ENCODE measurements at places on chromosomes 6 and 20.

GRCh38 chr6:106913676-106914280 lies 60.8 kb downstream of the CD24 start:
- DNase-seq, result no peak

GRCh38 chr6:163991321-163991720 lies 576.8 kb downstream of the QKI start:
- no peak for DNase-seq

- no peak for DNase-seq
Measured at GRCh38 chr20:50408526-50409364, 101.4 kb upstream of the PTPN1 start.

GRCh38 chr20:37598575-37599342 lies 71.1 kb upstream of the BLCAP start:
- DNase-seq, result no peak

GRCh38 chr20:35166242-35166830 lies 5.5 kb upstream of the PROCR start:
- DNase-seq, result no peak

Data from posterior cingulate gyrus (tissue), 11 donors.